Right kidney (tissue), 9 donors: ENCODE measurements at places on chromosomes 2 and 18.

DNA sequence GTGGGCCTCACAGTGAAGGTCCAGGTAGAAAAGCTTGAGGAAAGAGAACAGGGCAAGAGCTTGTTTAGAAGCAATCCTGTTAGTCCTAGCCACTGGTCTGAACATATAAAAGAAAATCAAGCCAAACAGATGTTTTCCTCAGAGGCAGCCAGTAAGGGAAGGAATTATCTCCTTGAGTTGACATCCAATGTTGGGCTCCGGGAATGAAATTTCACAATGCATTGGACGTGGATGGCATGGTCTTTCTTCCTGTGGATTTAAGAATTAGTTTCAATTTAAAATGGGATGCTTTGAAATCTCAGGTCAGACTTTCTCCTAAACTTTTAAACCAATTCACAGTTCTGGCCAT, 92.1 kb downstream of the ACKR3 start:
- no peak for DNase-seq

DNA sequence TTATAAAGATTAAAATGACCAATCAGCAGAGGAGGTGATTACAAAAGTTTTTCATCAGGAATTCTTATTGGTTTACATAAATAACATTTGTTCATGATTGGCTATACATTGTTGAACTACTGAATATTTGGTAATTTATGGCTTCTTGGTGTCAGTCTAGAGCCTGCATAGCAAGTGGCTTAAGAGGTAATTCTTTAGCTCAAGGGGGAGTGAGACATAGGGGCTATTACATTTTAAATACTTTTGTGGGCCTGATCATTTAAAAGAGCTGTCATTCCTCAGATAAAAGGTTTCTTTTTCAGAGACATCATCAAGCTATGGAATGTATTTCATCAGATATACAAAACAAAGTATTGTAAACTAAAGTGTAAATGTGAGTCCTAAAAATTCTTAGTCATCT, 373.8 kb downstream of the EPHA4 start:
- DNase-seq: no peak

DNA sequence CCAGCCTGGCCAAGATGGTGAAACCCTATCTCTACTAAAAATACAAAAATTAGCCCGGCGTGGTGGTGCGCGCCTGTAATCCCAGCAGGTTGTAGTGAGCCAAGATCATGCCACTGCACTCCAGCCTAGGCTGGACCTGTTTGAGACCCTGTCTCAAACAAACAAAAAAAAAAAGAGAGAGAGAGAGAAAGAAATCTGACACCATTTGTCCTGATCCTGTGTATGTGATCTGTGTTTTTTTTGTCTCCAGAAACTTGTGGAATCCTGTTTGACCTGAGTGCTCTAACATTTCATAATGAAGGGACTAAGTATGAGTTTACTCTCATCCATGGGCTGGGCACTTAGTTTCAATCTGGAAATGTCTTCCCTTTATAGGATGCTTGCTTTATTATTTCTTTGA, 6.4 kb upstream of the ITPRIPL1 start:
- no peak for DNase-seq

GRCh38 chr2:46554397-46554796, 75.0 kb downstream of the TMEM247 start:
- no peak for DNase-seq

- no peak for DNase-seq
Observed at GRCh38 chr2:34069604-34070003, 470.5 kb upstream of the FAM98A start.

GRCh38 chr2:105934467-105934866, 189.8 kb downstream of the NCK2 start:
- no peak for DNase-seq

DNA sequence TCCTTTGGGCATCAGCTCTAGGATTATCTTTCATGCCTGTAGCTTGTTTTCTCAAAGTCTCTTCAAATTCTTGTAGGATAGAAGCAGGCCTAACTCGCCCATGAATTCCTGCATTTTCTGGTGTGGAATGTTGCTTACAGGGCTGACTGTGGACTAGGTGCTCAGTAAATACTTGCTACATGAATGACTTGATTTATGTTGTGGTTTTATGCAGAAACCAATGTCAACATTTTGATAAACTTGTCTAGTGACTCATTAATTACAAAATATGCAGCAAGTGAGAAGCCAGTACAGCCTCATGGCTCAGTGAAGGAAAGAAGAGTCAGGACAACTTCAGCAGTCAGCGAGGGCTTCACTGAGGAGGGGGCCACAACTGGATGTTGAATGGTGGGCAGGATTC, 110.6 kb upstream of the SIX2 start:
- no peak for DNase-seq

DNA sequence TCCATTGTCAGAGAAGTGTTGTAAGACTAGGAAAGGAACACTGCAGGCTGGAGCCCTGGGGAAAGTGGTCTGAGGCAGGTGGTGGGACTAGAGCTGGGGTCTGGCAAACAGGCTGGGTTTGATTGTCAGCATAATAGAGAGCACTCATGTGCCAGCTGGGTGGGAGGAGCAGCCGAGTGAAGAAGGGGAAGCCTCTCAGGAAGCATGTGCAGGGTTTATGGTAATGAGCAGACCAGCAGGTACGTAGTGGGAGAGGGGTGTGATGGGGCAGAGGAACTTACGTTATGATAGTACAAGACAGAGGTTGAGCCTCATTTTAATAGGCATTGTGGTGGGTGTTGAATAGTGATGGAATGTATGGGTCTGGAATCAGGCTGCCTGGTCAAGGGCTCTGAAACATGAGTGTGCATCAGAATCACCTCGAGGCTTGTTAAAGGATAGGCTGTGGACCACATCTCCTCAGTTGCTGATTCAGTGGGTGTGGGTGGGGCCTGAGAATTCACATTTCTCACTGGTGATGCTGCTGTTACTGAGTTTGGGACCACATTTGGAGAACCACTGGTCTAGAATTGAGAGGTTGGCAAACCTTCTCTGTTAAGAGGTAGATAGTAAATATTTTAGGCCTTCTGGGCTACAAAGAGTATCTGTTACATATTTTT, 1.7 kb upstream of the MGAT5 start:
- DNase-seq: no peak

DNA sequence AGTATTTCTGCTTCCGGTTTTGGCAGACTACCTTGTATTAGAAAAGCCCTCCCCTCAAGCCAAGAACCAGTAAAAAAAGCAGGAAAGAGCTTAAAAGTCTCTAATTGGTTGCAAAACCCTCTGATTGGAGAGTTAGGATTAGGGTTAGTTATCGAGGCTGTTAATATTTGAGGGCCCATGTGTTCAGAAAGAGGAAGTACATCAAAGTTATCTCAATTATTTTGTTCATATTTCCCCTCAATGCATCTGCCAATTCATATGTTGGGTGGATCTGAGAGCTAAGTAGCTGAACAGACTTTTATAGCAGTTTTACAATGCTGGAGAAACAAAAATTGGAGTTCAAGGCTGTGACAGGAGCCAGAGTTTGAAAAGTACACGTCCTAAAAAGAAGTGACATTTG, 43.1 kb upstream of the KLHL14 start:
- DNase-seq: no peak

DNA sequence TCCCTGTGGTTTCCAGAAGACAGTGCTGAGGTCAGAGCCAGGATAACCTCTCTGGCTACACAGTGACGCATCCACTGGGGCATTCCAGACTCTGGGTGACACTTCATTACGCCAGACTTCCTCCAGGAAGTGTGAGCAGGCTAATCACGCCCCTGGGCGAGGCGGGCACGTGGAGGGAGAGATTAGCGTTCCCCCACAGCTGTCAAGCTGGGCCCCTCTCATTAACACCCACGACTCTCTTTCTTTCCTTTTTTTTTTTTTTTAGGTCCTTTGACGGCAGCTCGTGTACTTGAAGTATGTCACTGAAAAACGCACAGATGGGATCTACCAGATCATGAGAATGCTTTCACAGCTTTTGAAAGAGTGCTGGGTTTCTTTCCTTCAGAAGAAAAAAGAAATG, 274.6 kb downstream of the AFF3 start:
- DNase-seq: no peak

DNA sequence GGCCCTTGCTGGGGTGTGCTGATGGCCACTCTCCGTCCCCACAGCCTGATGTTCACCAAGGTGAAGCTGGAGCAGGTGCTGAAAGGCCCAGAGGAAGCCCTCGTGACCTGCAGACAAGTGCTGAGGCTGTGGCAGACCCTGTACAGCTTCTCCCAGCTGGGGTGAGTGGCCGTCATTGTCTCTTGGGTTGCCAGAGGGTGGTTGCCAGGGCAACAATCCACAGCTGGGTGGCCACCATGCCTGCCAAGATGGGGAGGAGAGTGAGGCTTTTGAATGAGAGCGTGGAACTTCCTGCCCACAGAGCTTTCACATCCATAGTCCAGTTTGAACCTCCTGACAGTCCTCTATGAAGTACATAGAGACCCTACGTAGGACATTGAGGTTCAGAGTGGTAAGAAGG, 108.8 kb downstream of the STPG4 start:
- no peak for DNase-seq

- DNase-seq: no peak
Observed at GRCh38 chr2:167855211-167855610, 392.2 kb downstream of the STK39 start.
